ENCODE measurements at places on chromosomes 1 and 21.

- DNase-seq, result no peak
Observed at GRCh38 chr1:67300561-67300960, 7.1 kb upstream of the IL12RB2 start.

- no peak for DNase-seq
Observed at GRCh38 chr1:98143403-98143802, 222.6 kb upstream of the DPYD start.

- DNase-seq, result no peak
Observed at GRCh38 chr1:82538876-82539275, 738.1 kb downstream of the ADGRL2 start.

- no peak for DNase-seq
Observed at GRCh38 chr1:214002472-214002871, 14.7 kb downstream of the PROX1 start.

DNA sequence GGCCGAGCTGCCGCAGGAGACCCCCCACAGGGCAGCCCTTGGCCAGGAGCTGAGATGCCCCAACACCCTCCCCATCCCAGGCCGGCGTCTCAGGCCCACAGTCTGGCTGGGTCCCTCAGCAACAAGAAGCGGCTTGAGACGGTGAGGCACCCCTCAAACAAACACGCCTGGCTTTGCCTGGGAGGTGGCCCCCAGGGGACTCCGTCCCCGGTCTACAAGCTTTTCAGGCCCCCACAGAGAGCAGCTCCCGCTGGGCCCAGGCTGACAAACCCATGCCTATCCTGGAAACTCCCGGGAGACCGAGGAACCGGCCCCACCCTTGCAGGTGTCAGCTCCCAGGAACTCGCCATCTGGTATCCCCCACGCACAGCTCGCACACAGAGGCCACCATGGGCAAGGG, 67.0 kb downstream of the ARHGEF16 start:
- DNase-seq, result no peak

DNA sequence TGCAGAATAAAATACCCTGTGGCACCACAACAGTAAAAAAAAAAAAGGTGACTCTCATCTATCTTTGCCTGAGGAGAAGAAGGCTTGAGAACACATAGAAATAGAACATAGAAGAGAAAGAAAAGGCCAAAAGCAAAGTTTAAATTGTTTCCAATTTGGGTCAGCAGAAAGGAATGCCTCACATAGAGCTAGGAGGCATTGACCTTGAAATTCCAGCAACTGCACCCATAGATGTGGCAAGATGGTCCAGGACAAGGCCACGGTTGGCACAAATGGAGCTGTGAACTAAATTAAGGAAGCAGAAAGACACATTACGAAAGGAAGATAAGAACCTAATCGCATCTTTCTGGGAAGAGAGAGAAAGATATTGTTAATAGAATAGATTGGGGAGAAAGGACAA, 588.3 kb downstream of the LMO4 start:
- DNase-seq, result no peak

DNA sequence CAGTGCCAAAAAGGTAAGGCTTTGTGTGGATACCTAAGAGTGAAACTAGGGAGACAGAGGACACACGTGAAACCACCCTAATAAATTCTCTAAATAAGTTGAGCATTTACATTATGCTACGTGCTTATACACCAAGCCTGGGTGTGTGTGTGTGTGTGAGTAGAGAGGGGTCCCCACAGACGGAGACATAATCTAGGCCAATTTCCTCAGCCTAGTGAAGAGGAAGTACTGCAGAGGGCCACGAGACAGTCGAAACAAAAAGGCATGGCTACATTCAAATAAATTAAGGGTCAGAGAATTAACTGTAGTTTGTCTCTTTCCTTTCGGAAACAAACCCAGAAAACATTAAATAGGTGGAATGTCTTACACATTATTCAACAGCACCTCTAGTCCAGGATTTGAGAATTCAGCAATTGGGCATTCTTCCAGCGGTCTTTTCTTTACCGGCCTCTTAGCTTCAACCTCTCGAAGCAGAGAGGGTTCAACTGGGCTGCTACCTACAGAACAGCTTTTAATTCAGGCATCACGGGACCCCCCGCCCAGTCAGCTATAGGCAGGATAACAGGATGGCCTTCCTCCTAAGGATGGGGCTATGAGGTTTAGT, 75.0 kb downstream of the DESI2 start:
- no peak for DNase-seq

GRCh38 chr1:222643606-222643937, 25.7 kb downstream of the MIA3 start:
- DNase-seq, result no peak

DNA sequence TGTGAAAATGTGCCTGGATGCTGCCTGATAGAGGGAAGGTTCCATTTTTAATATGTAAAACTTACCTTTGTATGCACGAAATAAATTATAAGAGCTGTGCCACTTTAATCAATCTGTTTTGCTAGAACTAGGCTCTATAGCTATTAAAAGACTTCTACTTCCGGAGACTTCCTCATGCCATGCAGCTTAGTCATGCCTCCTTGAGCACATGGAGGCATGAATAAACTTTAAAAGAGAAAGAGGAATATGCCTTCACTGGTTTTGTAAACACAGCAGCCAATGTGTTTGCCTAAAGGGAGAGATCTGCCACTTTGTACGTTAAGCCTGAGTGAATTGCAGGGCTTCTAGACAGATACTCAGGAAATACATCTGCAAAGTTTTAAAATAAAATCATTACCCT, 604.6 kb downstream of the LRRIQ3 start:
- no peak for DNase-seq

DNA sequence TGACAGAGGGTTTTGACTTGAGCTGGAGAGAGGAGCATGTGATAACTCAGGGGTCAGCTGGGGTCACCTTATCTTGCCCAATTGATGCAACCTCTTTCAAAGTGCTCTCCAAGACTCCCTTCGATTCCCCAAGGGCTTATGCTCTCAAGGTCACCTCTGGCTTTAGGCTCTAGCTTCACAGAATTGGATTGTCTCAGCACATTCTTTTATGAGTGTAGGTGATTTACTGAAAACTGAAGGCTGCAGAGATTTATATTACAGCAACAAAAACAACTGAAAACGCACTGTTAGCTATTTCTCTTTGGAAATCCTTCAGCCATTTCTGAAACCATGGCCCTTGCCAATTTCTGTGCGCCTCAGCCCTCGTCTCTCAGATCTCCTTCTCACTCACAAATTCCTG, 34.5 kb upstream of the MAP1LC3C start:
- no peak for DNase-seq

DNA sequence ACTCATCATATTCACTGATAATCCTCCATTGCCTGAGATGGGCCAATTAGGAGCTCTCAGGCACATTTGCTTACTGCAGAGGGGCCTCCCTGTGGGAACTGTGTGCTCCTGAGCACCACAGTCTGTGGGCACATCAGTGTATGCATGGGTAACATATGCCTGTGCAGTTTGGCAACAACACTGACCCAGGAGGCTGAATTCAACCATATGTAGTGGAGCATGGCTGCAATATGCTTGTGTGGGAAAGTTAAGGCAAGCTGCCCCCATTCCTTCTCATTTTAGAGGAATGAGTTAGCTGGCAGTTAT, 11.8 kb upstream of the FMOD start:
- no peak for DNase-seq

- no peak for DNase-seq
Observed at GRCh38 chr21:34818662-34819158, 149.9 kb downstream of the CLIC6 start.

DNA sequence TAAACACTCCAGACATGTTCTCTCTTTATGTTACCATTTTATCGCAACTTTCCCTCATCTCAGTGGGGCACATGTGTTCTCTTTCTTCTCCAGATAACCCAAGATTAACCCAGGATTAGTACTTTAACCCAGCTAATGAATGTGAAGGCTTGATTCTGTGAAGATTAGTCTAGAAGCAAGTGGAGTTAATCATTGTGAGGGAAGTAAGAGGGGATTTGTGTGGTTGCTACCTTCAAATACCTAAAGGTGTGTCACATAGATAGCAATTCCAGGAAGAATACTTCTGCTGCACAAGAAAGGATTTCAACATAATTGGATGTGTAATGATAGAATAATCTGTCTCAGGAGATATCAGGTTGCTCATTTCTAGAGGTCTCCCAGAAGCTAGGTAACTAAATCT, 327.1 kb downstream of the PBX1 start:
- no peak for DNase-seq

- DNase-seq, result no peak
Observed at GRCh38 chr1:241711326-241711725, 59.2 kb downstream of the WDR64 start.

DNA sequence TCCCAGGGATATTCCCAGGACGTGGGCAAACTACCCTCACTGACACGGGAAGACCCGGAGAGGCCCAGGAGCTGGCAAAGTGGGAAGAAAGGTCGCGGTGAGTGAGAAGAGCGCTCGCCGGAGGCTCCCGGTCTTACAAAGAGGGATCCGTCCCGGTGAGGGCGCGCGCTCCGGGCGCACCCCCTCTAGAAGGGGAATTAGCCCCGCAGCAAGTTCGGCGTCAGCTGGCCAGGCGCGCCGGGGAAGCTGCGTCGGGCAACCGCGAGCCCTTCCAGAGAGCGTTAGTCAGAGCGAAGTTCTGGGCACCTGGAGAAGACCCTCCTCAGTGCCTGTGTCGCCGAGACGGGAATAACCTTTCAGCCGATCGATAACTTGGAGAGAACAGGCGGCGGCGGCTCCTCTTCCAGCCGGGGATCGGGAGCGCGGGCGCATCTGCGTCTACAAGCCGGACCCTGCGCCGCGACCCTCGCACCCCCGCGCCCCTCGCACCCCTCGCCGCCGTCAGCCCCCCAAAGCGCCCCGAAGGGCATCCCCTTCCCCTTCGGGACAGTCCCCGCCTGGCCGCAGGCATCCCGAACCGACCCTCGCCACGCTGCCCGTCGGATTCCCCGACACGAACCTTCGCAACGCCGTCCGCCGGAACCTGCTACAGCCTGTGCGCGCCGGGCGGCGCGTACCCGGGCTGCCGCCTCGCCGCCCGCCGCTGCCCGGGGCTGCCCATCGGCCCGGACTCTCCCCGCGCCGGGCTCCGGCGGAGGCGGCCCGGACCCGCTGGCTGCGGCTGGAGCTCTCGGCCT, 485 bp downstream of the SIPA1L2 start:
- peak; percentile 28 for DNase-seq

GRCh38 chr1:77673716-77674355, 8.6 kb downstream of the ZZZ3 start:
- no peak for DNase-seq

- no peak for DNase-seq
Observed at GRCh38 chr21:38205940-38206339, 50.9 kb upstream of the KCNJ15 start.

DNA sequence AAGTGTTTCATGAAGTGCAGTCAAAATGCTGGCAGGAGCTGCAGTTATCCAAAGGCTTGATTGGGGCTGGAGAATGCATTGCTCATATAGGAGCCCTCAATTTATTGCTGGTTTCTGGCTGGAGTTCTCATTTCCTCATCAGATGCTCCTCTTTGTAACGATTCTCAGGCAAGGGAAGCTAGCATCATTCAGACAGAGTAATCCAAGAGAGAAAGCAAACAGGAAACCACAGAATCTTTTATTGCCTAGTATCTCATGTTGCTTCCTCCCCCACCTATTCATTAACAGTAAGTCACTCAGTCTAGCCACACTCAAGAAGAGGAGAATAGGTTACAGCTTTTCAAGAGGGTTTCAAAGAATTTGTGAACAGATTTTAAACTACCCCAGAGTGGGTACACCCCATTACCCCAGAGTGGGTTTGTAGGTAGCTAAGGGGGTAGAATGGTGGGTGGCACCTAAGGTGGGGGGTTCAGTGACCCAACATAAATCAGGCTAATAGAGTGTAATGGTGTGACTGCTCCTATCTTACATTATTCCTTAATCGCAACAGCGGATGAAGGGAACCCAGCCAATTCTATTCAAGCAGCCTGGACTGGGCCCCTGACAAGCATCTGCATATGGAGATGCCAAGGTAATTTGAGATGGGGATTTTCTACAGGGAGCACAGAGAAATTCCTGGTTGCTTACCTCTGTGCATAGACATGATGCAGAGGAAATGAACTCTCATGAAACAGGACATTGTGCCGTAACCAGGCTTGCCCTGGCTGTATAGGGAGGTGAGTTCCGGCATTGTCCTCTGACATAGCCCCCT, 67.1 kb downstream of the KCNJ15 start:
- no peak for DNase-seq

- no peak for DNase-seq
Observed at GRCh38 chr1:216422821-216423520, at the start of gene USH2A. USH2A (minus strand) TSS chr1:216423448; CDS start chr1:216422336, 1,112 bp downstream.

- DNase-seq, result no peak
Observed at GRCh38 chr1:180486092-180486491, 16.3 kb downstream of the ACBD6 start.

GRCh38 chr1:235972311-235972689, 92.6 kb downstream of the NID1 start:
- no peak for DNase-seq

- DNase-seq, result no peak
Observed at GRCh38 chr1:224333939-224334786, 4.2 kb upstream of the NVL start.

GRCh38 chr1:208154679-208155642, 89.2 kb downstream of the PLXNA2 start:
- DNase-seq, result no peak

GRCh38 chr1:202214089-202214843, 20.7 kb downstream of the LGR6 start:
- DNase-seq, result no peak

GRCh38 chr1:167704715-167705114, 17.1 kb upstream of the MPZL1 start:
- no peak for DNase-seq

DNA sequence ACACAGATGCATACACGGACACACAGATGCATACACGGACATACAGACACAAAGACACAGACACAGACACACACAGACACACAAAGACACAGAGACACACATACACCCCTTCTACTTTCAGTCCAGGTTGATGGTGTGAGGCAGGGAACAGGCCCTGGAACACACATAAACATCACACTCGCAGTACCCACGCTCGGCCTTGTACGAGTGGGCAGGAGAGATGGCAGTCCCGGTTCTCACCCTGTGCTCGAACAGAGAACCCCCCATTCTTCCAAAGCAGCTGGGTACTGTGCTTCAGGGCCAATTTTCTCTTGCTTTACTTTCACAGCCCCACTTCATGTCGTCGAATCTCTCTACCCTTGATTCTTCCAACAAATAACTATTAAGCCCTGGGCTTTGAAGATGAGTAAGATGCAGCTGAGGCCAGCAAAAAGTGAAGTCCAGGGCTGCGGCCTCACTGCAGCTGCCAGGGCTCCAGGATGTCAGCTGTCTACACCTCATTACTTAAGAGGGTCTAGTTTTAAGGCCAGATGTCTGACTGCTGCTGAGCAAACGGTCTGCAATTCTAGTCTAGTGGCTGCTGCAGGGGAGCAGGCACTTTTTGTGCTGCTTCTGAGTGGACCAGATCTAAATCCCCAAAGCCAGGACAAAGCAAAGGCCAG, 90.1 kb downstream of the PGBD5 start:
- DNase-seq, result no peak
